ENCODE measurements at places on chromosomes 1 and 21. TPM values are rescaled to one million over a fixed set of nuclear protein-coding genes. Genes with fewer than 3 reads are reported as not detected.

The CNN3 gene
- total RNA-seq = 87.4 TPM

DNA sequence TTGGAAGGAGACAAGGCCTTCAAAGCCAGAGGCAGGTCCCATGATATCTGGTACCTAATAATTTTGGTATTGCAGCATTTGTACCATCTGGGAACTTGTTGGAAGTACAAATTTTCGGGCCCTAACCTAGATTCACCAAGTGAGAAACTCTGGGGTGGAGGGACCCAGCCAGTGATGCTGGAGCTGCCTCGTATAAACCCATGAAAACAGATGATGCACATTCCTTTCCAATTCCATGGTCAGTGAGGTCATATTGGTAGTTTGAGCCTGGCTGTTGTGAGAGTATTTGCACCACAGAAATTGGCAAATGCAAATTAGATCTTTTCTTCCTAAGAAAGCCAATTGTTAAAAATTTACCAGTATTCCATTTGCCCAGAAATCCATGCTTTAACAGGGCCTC, 269.6 kb upstream of the PLXNA2 start:
- no peak for DNase-seq

DNA sequence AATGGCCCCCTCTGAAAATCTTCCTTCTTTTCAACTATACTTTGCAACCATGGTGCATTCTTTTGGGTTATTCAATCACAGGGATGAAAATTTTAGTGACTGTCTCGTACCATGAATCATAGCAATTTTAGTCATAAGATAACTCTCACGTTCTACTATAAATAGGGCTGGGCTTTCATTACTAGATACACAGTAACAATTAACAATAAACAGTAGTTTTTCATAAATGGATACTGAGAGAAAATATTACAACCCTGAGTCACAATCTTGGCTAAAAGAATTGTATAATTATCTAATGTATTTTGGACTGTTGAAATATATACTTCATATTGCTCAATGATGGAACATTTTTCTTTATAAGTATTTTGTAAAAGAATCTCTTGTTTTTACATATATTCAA, 96.1 kb downstream of the TEX35 start:
- no peak for DNase-seq

- DNase-seq = no peak
Observed at GRCh38 chr21:41707231-41707959, 59.5 kb downstream of the RIPK4 start.

DNA sequence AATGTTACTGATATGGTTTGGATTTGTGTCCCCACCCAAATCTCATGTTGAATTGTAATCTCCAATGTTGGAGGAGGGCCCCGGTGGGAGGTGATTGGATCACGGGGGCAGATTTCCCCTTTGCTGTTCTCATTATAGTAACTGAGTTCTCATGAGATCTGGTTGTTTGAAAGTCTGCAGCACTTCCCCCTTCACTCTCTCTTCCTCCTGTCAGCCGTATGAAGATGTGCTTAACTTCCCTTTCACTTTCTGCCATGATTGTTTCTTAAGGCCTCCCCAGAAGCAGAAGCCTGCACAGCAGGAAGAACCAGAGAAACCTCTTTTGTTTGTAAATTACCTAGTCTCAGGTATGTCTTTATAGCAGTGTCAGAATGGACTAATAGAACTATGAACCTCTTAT, 28.4 kb downstream of the TRIM33 start:
- DNase-seq = no peak

DNA sequence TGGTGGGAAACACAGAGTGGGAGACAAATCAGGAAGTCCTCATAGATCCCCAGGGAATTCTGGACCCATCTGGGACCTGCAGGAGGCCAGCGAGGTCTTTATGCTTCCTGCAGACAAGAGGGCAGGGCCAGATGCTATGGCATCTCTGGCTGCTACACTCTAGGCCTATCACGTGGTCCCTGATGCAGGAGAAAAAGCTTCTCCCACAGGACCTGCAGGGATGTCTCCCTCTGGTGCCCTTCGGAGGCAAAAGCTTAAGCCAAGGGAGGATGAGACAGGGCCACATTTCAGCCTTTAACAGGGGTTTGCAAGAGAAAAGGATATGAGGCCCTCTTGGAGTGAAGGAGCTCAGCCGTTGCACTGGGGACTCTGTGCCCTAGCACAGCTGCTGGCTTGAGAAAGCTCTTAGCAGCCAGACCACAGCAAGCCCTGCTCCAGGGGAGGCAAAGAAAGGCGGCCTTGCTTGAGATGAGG, 243.0 kb downstream of the C1orf94 start:
- DNase-seq = no peak

- no peak for DNase-seq
Observed at GRCh38 chr1:77220687-77221463, 1.6 kb upstream of the PIGK start.

GRCh38 chr1:5751833-5752745, 240.1 kb downstream of the NPHP4 start:
- no peak for DNase-seq

The ETV3L gene
- not detected for total RNA-seq

The SPATC1L gene
- 0.33 TPM for total RNA-seq

DNA sequence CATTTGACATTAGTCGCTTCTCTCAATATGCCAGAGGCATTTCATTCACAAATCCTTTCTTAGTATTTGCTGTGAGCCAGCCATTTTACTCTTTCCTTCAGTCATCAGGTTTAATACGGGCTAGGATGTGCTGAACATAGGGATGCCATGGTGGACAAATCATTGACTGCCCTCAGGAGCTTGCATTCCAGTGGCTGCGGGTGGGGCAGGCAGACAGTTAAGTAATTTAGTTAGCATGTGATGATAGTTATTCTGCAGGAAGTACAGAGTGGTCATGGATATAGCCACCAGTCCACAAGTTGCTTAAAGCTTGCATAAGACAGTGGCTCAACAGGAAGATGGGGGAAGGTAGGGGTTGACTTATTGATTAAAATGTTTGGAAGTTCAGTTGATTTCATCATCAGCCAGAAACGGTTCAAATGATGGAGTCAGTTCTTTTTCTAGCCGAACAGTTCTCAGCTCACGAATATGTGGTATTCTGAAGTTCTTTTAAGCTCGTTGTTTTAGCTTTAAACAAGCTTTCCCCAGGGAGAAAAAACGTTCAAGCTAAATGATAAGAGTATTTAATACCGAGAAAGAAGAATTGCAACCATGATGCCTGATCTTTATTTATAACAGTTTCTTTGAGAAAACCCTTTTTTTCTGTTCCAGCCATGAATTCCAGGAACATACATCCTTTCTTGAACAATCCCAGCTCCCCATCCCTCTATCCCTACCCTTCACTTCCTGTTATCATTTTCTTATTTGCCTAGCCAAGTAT, 1.4 kb downstream of the SLC22A15 start:
- no peak for DNase-seq

DNA sequence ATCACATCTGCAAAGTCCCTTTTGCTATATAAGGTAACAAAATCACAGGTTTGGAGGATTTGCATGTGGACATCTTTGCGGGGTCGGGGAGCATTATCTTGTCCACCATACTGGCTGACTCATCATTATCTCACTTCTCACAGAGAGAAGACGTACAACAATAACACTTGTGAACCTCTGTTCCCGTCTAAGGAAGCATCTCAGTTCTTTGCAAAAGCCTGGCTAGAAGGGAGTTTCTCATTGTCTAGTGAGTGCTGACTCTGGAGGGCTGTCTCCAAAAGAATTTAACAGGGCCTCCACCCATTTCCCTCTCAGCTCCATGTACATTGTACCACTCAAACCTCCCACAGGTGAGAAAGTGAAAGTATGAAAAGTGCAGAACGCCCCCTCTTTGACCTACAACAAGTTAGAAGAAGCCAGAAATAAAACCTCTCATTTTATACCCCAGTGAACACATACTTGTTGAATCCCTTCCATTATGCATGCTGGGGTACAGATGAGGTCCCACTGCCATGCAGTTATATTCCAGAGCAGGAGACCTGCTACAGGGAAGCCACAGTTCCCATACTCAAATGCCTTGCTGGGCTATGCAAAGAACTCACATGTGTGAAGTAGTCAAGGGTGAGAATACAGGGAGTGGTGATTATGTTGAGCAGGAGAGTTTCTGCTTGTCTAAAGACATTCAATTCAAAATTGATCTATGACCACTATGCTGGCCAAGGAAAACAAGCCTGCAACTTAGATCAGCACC, 121.7 kb upstream of the PRDX6 start:
- DNase-seq = no peak

The CHIA gene
- not detected for total RNA-seq

The SLC35F3 gene
- total RNA-seq = 0.37 TPM

GRCh38 chr1:205066141-205066818, 18.0 kb downstream of the TMEM81 start:
- DNase-seq = no peak

The GPR3 gene
- total RNA-seq = not detected

DNA sequence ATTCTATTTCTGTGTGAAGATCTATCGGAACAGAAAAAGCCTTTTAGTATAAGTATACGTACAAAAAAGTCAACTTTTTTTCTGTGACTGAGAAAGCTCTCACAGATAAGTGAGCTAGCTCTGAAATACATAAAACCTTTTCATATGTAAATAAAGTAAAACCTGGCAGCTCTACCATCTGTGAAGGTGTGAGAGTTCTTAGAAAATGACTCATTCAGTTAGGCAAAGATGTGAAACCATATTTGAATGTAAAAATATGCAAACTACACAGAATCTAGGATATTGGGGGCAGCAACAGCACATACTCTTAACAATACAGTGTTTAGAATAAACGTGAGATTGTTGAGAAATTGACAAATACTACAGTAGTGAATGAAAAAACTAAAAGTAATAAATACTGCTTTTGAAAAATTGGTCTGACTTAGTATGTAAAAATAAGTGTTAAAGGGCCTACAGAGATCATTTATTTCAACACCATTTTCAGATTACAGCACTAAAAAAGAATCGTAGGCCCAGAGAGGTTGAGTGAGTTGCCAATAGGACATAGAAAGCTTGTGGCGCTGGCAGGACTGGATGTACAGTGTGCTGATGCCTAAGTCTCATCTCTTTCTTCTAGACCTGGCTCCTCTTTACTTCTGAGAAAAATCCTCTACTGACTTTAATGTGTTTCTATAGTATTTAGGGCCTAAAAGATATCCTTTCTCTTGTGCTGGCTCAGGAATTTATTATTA, 19.8 kb downstream of the ATP6V1G3 start:
- DNase-seq = no peak

The ZMYND12 gene
- 2.1 TPM for total RNA-seq

DNA sequence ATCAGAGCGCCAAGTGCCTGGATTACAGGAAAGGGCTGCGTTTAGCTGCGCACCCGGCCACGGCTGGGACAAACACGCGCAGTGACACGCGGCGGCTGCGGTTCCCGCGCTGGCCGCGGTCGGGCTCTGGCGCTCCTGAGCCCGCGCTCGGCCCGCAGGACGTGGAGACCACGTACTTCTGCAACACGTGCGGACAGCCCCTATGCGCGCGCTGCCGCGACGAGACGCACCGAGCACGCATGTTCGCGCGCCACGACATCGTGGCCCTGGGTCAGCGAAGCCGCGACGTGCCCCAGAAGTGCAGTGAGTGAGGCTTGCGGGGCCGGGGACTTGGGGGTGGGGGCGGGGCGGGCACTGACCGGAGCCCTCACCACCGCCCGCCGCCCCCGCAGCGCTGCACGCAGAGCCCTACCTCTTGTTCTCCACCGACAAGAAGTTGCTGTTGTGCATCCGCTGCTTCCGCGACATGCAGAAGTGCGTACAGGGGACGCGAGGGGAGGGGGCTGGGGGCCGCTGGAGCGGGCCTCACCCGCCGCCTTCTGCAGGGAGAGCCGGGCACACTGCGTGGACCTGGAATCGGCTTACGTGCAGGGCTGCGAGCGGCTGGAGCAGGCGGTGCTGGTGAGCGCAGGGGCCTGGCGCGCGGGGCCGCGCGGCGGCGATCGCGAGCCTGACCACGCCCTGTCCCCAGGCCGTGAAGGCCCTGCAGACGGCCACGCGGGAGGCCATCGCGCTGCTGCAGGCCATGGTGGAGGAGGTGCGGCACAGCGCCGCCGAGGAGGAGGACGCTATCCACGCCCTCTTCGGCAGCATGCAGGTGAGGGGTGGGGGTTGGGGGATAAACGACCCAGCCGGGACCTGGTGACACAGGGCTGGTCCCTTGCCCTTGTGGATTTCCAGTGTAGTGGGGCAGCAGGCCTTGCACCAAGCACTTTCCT, 3.1 kb downstream of the RNF207 start:
- no peak for DNase-seq
